ENCODE measurements at places on chromosomes 2 and 18.

GRCh38 chr2:229378386-229378785 lies 107.3 kb upstream of the PID1 start:
- no peak for DNase-seq

- DNase-seq, result peak; percentile 90
Observed at GRCh38 chr2:177314722-177315264, 50.3 kb upstream of the NFE2L2 start.

DNA sequence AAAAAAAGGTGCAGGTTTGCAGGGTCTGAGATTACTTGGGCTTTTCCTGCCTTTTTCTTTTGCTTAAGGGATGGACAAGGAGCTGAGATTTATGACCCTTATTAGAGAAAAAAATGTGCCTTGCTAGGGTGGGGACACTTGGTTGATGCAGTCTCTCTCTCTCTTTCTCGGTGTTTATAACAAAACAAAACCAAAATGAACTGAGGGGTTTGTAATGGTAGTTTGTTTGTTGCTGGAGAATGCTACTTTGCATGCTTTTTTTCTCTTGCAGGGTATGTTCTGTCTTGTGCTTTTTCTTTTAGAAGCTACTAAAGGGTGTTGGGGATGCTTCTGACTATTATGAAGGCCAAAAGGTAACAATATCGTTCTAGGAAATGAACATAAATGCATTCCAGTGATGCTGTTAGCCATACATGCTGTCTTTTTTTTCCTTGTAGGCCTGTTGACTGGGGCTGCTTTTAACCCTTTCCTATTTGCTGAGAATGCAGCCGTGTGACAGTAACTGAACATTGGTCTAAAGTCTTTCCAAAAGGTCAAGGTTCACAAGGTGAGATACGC lies 435 bp downstream of the ZNF532 start:
- peak; percentile 47 for DNase-seq

DNA sequence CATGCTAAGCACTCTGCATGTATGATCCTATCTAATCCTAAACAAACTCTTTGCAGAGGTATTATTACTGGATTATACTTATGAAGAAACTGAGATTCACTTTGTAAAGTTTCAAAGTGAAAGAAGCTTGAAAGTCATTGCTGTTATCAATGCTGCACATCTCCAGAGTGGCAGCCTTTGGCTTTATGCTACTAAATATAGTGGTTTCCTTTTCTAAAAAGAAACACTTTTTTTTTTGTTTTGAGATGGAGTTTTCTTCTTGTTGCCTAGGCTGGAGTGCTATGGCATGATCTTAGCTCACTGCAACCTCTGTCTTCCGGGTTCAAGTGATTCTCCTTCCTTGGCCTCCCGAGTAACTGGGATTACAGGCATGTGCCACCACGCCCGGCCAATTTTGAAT lies 114.9 kb upstream of the RAB27B start:
- no peak for DNase-seq

- peak; percentile 1 for DNase-seq
Observed at GRCh38 chr2:15313657-15314056, 247.5 kb downstream of the NBAS start.
